ENCODE measurements at places on chromosomes 2 and 18.

DNA sequence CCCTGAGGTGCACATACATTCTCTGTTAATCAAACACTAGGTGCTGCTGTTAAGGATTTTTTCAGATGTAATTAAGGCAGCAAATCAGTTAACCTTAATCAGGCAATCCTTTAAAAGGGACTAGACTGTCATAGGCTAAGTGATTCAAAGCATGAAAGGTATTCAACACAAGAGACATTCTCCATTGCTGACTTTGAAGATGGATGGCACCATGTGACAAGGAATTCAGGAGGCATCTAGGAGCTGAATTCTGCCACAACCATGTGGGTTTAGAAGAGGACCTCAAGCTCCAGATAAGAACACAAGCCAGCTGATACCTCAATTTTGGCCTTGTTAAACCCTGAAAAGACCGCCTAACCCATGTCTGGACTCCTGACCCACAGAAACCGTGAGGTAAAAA, 84.0 kb downstream of the SMAD2 start:
- no peak for DNase-seq

GRCh38 chr2:236772220-236772837, 202.7 kb downstream of the ACKR3 start:
- DNase-seq = no peak

GRCh38 chr2:108884619-108885018, 98.0 kb downstream of the CCDC138 start:
- DNase-seq = no peak

DNA sequence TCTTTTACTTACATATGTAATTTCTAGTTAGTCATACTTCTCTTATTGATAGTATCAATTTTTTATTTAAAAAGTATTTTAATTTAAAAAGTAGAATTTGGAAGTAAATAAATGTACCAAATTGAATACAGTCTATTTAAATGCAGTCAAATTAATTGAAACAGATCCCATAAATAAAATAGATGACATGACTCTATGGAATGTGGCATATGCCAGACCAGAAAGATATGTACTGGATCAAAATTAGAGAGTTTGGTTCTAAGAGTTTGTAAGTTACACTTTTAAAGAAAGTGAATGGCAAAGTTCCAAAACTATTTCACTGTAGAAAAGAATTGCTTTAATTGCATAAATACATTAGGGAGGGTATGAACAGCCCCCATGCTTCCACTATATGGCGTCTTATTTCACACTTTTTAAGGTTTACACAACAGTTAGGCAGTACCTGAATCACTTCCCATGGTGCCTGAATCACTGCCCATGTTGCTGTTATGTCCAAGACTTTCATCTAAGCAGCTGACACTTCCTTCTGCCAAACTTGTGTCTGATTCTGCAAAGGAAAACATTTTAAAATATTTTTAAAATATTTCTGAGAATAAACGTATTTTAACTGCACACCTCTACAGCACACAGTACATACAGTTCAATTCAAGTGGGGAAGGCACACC, 25.2 kb downstream of the IFIH1 start:
- DNase-seq = no peak

GRCh38 chr2:226403369-226403768, 396.3 kb downstream of the IRS1 start:
- no peak for DNase-seq

DNA sequence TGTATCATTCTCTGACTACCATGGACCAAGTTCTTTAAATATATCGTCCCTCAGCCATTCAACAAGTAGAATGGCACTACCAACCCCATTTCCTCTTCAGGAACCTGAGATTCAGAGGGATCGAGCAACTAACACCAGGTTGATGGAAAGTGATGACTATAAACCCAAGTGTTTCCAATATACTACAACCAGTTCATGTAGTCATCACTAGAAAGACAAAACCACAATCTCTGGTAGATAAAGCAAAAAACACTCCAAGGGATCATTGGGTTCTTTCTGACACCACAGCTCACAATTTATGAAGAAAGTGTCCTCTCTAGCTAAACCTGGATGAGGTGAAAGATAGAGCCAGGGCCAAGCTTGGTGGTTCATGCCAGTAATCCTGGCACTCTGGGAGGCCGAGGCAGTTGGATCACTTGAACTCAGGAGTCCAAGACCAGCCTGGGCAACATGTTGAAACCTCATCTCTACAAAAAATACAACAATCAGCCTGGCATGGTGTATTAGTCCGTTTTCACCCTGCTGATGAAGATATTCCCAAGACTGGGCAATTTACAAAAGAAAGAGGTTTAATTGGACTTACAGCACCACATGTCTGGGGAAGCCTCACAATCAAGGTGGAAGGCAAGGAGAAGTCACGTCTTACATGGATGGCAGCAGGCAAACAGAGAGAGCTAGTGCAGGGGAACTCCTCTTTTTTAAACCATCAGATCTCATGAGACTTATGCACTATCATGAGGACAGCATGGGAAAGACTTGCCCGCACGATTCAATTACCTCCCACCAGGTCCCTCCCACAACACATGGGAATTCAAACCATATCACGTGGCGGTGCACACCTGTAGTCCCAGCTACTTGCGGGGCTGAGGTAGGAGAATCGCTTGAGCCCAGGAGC, 2.2 kb downstream of the CD226 start:
- no peak for DNase-seq

DNA sequence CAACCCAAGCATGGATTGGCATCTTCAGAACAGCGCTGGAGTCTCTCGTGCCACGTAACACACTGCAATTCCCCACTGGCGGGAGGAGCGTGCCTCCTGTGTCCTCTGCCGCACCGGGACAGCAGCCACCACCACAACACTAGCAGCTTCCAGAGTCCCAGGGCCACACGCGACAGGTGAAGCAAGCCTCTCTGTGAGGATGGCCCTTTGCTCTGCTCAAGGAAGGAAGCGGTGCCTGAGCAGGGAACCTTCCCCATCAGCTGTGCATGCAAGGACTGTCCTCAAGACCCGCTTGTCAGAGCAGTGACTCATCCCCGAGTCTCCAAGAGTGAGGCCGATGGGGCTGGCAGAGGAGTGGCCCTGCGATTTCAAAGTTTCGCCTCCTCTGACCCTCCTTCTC, 44.0 kb downstream of the TTC32 start:
- DNase-seq = no peak

GRCh38 chr18:3852321-3852720, 402.3 kb downstream of the TGIF1 start:
- DNase-seq = no peak

DNA sequence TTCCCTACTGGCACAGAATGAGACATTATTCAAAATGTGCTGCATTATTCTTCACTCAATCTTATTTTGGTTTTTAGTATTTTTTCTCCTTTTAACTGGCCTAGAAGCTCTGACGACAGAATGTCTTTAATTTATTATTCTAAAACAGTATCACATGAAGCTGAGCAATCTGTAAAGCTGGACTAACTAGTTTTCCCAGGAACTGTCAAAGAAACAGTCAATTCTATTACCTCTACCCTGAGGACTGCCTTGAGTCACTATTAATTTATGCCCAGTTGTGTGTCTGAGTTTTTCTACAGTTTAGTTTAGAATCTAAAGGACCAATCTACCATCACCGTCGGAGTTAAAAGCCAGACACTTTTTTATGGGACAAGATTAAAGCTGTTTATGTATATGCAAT, 31.6 kb downstream of the MBD2 start:
- DNase-seq = no peak

GRCh38 chr18:44392933-44393332, 287.8 kb upstream of the SETBP1 start:
- no peak for DNase-seq

DNA sequence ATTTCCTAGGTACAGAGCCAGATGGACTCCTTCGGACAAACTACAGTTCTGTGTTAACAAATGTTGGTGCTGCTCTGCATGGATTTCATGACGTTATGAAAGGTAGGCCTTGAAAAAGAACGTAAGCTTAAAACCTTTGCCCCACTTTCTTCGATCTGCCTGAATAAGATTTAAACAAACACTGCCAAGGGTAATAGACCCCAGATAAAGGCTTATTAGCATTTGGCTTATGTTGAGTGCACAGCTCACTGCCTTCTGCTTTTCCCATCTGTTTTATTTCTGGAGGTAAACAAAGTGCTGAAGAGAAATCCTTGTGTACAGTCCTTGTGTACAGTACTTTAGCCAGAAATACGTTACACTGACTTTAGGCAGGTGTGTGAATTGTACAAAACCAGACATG, 50.0 kb upstream of the STON1 start:
- DNase-seq = no peak

DNA sequence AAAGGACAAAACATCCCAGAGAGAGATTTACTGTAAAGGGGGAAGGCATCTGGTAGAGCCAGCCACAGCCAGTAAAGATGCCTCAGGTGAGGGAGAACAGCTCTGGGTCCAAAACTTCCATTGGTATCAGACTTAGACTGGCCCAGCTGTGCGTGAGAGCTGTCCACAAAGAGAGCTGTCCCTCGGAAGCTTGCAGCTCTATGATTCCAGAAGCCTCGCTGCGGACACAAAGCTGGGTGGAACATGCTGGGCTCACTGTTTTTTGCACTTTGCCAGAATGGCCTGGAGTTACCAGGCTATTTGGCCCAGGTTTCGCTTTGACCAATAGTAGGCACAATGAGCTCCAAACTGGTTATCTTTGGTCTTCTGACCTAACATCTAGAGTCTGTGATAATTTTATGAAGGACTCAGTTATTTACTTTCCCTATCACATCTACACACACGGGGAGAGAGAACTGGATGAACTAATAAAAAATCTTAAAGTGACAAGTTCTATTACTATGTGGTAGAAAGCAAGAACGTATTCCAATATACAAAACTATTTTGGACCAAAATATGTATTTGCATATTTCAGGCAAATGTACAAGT, 101.9 kb downstream of the DNER start:
- DNase-seq = no peak

DNA sequence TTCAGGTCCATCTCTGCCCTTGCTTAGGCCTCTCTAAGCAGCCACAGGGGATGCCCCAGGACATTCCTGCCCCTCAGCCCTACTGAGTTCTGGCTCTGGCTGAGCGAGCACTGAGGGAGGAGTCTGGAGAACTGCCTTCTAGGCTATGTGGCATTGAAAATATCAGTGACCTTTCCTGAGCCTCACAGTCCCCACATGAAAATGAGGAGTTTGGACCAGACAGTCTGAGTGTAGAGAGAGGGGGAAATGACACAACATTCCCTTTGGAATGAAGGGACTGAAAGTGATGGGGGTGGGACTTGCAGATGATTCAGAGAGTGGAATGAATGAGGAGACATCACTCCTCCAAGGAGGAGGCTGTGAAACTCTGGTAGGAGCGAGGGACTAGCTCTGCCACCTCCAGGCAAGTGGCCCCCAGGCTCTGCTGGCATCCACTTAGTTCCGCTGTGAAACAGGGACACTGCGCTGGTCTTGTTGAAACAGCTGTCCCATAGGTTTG, 8.0 kb downstream of the TNS1 start:
- no peak for DNase-seq

DNA sequence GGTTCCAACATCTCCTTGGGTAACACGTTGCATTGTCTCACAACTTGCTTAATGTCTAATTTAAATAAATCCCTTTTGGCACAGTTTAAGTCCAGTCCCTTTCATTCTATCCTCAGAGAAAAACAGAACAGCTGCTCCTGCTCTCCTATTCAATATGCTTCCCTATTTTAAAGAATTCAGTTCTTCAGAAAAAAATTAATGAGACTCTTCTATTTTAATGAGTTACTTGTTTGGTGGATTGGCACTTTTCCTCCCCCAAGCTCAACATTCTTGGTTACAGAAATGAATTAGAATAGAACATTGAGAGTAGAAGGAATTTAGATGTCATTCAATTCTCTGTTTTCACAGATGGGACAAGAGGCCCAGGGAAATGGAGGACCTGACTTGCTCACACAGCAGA, 116.9 kb upstream of the ATP8B1 start:
- DNase-seq = no peak

GRCh38 chr2:8535821-8536685, 145.8 kb upstream of the ID2 start:
- DNase-seq = no peak

DNA sequence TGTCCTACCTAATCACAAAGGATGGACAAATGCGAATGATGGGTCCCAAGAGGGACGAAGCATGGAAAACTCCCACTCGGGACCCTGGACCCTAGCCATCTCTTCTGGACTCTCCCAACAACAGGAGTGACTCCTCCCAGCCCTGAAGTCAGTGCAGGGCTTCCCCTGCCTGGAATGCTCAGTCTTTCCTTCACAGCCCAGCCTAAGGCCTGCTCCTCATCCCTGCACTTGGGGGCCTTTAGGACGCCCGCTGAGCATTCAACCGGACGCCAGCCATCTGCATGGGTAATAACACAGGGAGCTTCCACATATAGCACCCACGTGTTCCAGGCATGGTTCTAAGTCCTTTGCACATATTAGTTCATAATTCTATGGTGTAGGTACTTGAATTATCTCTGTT, 237.5 kb downstream of the KLHL29 start:
- DNase-seq = no peak

DNA sequence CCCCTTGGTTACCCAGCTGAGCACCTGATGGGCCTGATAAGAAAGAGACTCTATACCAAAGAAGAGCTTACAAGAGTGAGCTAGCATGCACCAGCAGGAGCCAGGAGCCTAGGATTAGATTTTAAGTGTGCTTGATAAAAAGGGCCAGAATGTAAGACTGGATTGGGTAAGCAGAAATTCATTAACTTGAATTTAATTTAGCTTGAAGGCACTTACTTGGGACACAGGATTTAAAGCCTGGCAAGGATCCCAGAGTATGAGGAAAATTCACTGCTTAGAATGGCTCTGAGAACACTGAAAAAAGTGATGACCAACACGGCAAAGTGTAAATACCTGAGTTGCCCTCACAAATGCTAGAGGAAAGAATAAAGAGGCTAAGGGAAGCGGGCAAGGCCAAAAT, 91.3 kb upstream of the RBBP8 start:
- DNase-seq = no peak

- DNase-seq = no peak
These were observed 6.9 kb upstream of the CHRNA1 start for GRCh38 chr2:174771136-174771535.

GRCh38 chr18:55999641-56000040, 411.6 kb upstream of the TCF4 start:
- no peak for DNase-seq

- no peak for DNase-seq
These were observed 7.1 kb upstream of the CELF4 start for GRCh38 chr18:37572736-37573135.

DNA sequence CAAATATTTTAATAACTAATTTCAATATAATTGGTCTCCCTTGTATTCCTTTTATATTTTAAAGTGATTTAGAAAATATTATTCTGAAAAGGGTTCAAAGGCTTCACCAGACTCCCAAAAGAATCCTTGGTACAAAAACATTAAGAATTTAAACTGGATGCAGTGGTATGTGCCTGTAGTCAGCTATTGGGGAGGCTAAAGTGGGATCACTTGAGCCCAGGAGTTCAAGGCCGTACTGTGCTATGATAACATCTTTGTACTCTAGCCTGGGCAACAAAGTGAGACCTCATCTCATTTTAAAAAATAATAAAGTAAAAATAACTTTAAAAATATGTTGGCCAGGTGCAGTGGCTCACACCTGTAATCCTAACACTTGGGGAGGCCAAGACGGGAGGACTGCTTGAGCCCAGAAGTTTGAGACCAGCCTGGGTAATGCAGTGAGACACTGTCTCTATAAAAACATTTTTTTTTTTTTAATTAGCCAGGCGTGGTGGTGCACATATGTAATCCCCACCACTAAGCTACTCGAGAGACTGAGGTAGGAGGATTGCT, 14.7 kb downstream of the NCL start:
- DNase-seq = no peak
